Activated CD8-positive, alpha-beta memory T cell treated with anti-CD3 and anti-CD28 coated beads for 1 hour (primary cell): ENCODE measurements at places on chromosomes 5 and 9.

GRCh38 chr5:148372166-148372725, 11.5 kb upstream of the FBXO38 start:
- no peak for DNase-seq

- no peak for DNase-seq
These were observed 3.3 kb downstream of the STKLD1 start for GRCh38 chr9:133379153-133380086.

- DNase-seq, result no peak
These were observed 74.8 kb downstream of the CETN3 start for GRCh38 chr5:90334741-90335140.

DNA sequence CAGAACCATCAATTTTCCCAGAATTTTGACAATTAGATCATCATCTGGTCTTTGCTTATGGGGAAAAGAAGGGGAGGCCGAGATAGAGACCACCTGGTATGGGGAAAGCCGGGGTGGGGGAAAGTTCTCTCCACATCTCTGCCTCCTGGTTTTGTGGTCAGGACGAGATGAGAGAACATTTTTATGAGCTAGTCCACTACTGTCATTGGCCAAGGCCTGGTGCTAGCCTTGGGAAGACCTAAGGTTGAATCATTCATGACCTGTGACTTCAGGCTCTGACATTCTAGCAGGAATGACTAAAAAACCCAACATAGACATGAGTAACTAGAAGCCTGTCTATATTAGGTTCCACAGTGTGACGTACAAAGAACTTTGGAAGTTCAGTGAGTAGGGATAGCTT, 135.2 kb downstream of the PTTG1 start:
- DNase-seq, result no peak

DNA sequence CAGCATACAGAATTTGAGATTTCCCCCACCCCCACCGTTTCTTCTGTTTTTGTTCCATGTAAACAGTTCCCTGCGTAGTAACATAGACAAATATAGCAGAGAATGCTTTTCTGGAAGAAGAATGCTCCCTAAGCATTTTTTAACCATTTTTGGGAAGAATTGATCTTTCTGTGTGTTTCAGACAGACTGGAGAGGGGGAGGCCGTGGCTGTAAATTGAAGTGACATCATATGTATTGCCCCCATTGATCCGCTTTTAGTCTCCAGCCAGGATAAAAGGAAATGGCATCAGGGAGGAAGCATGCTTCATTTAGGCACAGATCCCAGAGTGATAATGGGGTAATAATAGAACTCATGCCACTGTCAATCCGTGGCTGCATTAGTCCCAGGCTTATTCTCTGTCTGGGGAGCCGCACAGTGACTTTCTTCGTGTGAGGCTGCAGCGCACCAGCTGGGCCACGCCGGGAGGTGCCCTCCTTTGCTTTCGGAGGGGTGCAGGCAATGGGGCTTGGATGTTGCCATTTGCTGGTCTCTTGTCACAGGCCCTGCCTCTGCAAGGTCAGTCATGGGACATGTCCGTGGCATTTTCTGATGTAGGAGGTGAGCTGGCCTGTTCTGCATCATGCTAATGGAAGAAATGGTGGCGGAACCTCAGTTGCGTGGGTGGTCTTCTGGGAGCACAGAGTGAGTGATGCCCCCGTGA, 261.5 kb downstream of the FANCC start:
- DNase-seq, result no peak

DNA sequence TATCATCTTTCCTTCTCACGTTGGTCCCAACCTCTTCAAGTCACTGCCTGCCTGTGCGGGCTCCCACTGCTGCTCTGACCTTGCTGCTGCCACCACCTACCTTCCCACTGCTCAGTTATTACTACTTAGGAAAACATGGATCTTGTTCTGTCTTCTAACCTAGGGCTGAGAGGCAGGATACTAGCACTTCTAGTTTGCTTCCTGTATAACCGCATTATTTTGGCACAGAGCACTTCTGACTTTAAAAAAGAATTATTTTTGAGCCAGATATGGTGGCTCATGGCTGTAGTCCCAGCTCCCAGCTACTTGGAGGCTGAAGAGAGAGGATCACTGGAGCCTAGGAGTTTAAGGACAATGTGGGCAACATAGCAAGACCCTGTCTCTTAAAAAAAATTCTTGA, 135.4 kb upstream of the GNA14 start:
- no peak for DNase-seq

GRCh38 chr5:119378075-119378700, 22.4 kb downstream of the TNFAIP8 start:
- no peak for DNase-seq

GRCh38 chr5:121152411-121152810, 688.3 kb downstream of the PRR16 start:
- no peak for DNase-seq

DNA sequence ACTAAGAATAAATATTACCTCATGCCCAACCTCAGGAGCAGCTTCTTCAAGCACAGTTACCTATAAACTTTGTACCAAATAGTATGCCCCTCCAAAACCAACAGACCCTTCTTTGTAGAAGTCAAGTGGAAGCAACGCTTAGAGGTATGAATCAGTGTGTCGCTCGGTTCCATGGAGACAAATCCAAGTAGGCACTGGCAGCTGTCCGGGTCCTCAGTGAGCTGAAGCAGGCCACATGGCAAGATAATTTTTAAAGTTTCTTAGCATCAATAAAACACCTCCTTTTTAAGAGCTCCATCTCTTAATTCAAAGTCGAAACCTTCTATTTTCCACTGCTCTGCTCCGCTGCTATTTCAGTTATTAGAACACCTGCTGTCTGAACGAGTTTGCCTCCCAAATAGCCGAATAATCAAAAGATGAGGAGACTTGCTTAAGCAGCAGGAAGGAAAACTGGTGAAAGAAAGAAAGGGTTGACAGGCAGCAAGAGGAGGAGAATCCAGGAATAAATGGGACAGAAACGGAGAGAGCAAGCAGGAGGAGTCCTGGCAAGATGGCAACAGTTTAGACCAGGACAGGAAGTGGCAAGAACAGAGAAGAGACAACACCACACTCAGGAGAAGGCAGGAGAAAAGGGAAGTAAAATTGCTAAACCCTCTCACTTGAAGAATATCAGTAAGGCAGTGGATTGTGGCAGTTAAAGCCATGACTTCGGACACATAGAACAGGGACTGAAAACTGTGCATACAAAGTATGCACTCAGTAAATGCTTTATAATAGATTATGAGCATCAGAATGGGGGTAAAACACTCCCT, 65.0 kb downstream of the PPP2R2B start:
- DNase-seq, result no peak

- no peak for DNase-seq
These were observed 59.6 kb downstream of the RASGRF2 start for GRCh38 chr5:81019748-81020147.

DNA sequence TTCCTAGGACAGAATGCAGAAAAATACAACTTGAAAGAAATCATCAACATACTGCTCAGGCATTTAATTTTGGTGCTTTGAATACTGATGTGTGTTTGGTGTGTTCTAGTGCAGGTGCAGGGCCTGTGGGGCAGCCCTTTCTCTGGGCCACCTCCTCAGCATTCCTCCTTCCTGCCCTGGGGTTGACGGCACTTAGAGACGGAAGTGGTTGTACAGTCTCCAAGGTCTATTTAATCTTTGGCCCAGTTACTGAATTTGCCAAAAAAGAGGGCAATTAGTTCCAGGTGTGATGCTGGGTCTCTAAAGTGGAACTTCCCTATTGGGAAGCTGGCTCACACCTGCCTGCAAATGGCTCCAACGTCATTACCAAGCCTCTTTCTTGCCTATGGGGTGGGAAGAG, 269.0 kb downstream of the SH3GL2 start:
- no peak for DNase-seq

DNA sequence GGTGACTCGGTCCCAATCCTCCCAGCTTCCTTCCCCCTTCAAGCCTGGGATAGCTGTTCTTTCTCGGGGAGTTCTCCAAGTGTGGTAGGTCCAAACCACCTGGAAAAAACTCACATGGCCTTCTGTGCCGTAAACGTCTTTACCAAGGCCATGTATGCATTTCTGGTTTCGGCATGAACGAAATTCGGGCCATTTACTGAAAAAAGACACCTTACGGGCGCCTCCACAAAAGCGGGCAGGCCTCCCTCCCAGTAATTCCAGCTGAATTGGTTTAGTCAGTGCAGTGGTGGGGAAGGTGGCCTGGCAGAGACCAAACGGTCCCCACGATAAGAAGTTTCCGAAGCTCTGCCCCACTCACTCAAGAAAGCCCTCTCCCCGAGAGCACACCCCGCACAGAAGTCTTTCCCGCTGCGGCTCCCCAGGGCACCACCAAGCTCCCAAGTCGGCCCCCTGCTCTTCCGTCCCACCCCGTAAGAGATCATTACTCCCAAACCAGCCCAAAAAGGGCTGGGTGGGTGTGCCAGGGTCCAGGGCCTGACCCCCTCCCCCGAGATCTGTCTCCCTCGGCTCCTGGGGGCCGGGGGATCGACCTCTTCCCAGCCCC, 86.3 kb upstream of the MELK start:
- no peak for DNase-seq

DNA sequence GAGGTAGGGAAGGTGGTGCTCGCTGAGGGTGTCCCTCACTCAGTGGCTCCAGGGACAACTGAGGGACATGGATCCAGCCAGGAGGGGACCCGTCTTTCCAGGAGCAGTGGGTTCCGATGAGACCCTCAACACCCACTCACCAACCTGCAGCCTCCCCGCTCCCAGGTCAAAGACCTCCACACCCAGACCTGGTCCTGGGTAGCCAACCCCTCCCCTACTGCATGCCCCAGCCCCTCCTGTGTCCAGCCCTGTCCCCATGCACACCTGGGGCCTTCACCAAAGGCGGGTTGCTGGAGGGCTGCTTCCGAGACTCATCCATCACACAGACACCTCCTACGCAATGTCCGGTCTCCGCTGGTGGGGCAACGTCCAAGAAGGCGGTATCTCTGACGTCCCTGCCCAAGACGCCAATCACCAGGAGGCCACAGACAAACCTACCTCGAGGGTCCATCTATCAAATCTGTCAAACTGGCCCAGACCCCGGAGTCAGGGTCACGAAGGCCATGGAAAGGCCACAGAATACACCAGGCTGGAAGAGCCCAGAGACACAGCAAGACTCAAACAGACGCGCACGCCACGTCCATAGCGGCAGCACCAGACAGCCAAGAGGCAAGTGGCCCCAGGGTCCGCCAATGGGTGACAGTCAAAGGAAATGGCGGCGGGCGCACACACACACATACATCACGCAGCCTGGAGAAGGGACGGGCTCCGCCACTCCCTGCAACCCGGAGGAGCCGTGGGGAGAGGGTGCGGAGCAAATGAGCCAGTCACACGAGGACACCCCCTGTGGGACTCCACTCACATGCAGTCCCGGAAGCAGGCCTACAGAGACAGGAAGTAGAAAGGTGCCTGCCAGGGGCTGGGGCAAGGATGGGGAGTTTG, 10.8 kb downstream of the NACC2 start:
- DNase-seq, result no peak

DNA sequence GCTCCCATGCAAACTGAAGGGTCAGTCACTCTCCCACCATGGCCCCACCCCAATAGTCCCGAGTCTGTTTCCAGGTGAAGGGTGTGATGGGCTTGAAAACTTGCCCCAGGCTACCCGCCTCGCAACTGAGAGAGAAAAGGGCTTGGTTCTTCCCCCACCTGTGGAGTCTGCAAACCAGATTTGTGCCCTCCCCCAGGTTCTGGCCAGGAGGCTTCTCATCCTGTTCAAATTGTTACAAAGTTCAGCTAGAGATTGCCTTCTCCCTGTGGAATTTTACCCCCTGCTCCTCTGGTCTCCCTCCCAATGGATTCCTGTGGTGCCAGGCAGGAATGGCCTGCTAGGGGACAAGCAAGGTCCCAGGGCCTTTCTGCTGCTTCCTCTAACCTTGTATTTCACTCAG, 93.1 kb upstream of the ACO1 start:
- no peak for DNase-seq

- no peak for DNase-seq
These were observed 381.6 kb upstream of the ADAMTS16 start for GRCh38 chr5:4758550-4758949.

- no peak for DNase-seq
These were observed 23.0 kb downstream of the FGF18 start for GRCh38 chr5:171442287-171443042.

DNA sequence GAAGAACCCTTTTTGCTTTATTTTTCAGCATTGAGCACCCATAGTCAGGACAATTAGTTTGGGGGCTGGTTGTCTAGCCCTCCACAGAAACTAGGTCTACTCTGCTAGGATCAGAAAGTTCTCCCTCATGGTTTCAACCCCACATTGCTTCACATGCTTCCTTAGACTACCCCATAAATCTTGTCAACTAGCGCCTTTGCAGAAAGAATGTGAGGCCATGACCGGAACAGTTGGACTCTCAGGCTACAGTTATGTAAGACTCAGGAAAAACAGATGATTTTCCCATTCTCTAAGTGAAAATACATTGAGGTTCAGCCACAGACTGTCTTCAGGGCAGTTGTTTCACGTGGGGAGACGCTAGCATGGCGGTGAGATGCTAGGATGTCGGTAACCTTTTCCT, 255.6 kb downstream of the NR3C1 start:
- DNase-seq, result no peak

- no peak for DNase-seq
These were observed 87.0 kb downstream of the WNK2 start for GRCh38 chr9:93270976-93271375.

DNA sequence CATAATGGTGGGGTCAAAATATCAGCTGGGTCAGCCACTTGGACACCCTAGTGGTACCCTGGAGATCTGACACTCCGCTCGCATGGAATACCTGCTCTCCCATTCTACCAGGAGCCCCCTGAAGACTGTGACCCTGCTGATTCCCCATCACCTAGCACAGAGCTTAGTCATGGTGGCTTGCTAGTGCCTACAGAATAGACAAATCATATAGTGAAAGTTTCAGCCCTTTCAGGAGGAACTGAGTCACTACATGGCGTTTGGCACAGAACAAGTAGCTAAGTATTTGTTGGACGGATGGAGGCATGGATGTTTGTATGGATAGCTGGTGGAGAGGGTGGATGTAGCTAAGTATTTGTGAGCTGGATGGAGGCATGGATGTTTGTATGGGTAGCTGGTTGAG, 65.3 kb downstream of the LMX1B start:
- DNase-seq, result no peak

- DNase-seq, result no peak
These were observed 24.0 kb upstream of the KLF4 start for GRCh38 chr9:107513464-107514100.

DNA sequence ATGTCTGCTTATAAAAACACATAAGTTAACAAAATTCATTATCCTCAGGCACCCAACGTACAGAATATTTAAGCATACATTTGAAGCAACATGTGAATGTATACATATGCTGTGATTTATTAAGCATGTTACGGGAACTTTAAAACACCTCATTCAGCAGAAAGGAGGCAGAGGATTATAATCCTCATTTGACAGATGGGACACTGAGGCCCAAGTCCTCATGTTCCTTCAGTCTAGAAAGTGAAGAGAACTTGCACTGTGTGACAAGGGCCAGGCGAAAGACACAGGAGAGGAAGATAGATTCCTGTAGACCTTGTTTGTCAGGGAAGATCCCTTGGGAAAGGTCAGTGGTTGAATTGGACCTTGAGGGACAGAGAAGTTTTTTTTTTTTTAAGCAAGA, 7.6 kb upstream of the PSMD5 start:
- DNase-seq, result no peak

DNA sequence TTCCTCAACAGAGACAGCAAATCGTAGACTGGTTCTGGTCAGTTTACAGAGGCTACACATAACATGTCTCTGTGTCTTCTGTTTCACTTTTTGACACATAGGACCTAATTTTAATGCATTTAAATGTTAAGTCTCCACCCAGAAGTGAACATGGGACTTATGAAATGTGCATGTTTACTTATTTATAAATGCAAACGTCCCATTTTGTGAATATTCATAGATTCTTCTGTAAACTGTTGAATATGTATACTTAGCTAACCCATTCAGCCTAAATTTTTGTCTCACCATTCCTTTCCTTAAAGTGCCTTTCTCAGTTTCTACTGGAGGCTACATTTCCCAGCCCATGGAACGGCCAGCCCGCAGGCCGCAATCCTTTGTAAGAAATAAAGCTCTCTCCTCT, 137.2 kb downstream of the PLCXD3 start:
- no peak for DNase-seq
